HFFc6 (cell line): ENCODE measurements at places on chromosomes 5 and 9. TPM values are rescaled to one million over a fixed set of nuclear protein-coding genes. Genes with fewer than 3 reads are reported as not detected.
A peak's percentile ranks its signal among the peaks of the same experiment; 100 is the strongest.

TLR4 gene
- total RNA-seq = 2.6 to 17.6 TPM (median 17.5 TPM) in 3 replicates

CTNNA1 gene
- total RNA-seq = 264 to 298 TPM (median 294 TPM) in 3 replicates

DND1 gene
- total RNA-seq = 0.26 to 0.74 TPM (median 0.44 TPM) in 3 replicates

HMGXB3 gene
- 38.6 to 39.3 TPM (median 39.0 TPM) in 3 replicates for total RNA-seq

ASS1 gene
- total RNA-seq = 48.4 to 102 TPM (median 73.1 TPM) in 3 replicates

KCNV2 gene
- not detected in 3 replicates for total RNA-seq

DNA sequence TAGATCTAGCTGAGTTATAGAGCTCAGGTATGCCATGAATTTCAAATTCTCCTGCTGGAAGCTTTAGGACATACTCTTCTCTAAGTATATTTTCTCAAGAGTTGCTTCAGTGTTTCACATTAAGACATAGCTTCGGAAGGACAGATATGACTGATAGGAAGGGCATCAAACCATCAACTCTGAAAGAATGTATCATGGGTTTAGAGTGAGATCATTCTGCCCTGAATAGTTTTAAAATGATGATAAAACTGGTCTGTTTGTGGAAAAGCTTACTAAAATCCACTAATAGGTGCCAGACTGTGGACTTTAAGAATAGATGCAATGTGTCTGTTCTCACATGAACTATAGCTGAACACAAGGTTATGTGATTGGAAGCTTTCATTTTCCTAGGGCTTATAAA lies 8.4 kb downstream of the SPEF2 start:
- H3K27me3 ChIP-seq = no peaks in the 10 kb centered on the region
- peaks cover 15% of the 10 kb centered on the region for H3K4me1 ChIP-seq
- no peak overlapping the region for H3K4me3 ChIP-seq
- DNase-seq = peak; percentile 52
- H3K36me3 ChIP-seq = peaks cover 6% of the 10 kb centered on the region; the same call in 1 of the 2 replicates

DNA sequence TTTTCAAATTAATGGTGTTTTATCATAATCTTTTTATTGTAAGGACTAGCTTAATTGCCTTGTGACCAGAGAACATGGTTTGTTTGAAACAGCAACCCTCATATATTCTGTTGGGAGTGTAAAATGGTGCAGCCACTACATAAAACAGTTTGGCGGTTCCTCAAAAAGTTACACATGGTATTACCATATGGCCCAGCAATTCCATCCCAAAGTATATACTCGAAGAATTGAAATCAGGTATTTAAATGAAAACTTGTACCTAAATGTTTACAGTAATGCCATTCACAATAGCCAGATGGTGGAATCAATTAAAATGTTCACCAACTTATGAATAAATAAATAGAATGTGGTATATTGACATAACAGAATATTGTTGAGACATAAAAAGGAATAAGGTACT lies 14.8 kb upstream of the IL33 start:
- H3K27ac ChIP-seq = no peak overlapping the region
- H3K4me1 ChIP-seq = no peaks in the 10 kb centered on the region
- no peaks in the 10 kb centered on the region for H3K36me3 ChIP-seq
- H3K27me3 ChIP-seq = peaks cover 15% of the 10 kb centered on the region

DNA sequence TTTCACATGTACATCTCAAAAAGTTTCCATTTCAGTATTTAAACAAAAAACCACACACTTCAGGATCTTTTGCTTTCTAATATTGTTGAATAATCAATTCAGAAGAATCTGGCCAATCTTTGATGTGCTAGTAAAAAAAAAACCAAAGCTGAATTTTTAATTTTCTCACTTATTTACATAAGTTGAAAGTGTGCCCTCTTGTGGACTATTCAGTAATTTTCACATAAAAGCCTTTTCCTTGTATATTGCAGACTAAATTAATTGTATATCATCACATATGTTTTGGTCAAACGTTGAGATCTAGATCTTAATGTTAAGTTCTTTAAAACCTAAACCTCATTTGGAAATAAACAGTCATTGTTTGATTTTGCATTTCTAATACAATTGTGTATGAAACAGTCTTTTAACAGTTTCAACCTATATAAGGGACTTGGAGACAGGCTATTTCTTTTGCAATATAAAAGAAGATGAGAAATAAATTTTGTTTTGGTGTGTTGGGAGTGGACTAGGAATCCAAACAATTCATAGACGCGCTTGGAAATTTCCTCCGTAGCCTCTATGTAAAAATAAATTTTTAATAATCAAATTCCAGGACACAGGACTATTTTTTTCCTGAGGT lies 68.1 kb downstream of the NIPBL start:
- no peak overlapping the region for H3K4me3 ChIP-seq
- peaks cover under 1% of the 10 kb centered on the region; the same call in 1 of the 2 replicates for H3K36me3 ChIP-seq
- no peaks in the 10 kb centered on the region for H3K27me3 ChIP-seq
- peaks cover 78% of the 10 kb centered on the region for H3K4me1 ChIP-seq

GRCh38 chr5:116844015-116844414 lies 269.4 kb upstream of the SEMA6A start:
- no peak overlapping the region for H3K27ac ChIP-seq
- no peaks in the 10 kb centered on the region for H3K27me3 ChIP-seq
- DNase-seq = no peak
- no peaks in the 10 kb centered on the region for H3K4me1 ChIP-seq

DNA sequence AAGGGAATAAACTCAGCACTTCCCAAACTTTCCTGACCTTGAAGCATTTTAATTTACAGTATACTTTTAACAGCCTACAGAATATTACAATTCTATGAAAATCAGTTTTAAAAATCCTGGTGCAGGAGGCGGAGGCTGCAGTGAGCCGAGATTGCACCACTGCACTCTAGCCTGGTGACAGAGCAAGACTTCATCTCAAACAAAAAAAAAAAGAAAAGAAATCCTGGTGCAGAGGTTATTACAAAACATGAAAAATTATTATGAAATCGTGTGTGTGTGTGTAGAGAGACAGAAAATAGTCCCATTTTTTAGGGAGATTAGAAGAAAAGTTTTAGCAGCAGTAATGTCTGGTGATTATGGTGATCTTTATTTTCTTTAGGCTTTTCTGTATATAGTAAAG lies 26.9 kb downstream of the GOLPH3 start:
- H3K4me3 ChIP-seq = no peak overlapping the region
- DNase-seq = no peak
- no peaks in the 10 kb centered on the region for H3K27me3 ChIP-seq
- no peak overlapping the region for H3K27ac ChIP-seq
- peaks cover 66% of the 10 kb centered on the region for H3K4me1 ChIP-seq

DNA sequence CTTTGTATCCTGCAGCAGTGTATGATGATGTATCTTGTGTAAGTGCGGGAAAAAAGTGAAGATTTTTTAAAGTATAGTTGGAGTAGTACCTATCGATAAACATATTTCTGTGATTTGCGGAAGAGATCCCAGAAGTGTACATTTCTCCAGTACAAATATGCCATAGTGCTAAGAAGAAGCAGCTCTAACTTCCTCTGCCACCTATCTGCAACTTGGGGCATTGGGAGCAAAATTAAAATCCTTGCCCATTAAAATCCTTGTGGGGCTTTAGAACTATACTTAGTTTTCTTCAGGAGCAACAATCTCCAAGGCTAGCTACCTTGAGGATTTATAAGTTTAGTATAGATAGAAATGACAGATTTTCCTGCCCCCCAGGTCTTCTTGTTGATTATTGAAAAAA lies 123.7 kb downstream of the VCAN start:
- H3K36me3 ChIP-seq = no peaks in the 10 kb centered on the region
- DNase-seq = no peak
- H3K27ac ChIP-seq = no peak overlapping the region
- H3K27me3 ChIP-seq = peaks cover 12% of the 10 kb centered on the region
- H3K4me1 ChIP-seq = no peaks in the 10 kb centered on the region

DNA sequence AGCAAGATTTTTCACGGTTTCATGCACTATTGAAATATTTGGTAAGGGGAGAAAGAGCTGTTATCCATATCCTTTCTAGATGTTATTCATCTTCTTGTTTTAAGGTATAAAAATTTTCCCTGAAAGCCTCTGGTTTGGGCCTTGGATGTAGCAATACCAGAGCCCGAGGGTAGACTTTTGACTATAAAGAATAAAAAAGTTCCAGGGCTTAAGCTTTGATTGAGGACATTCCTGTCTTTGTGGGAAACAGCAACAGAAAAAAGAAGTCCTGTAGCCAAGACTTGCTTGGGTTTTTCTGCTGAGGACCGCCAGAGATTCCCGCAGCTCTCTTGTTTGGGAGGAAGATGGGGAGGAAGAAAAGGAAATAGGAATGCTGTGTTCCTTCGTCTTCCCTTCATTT lies 440.0 kb upstream of the WWC1 start:
- DNase-seq = no peak
- peaks cover 2% of the 10 kb centered on the region for H3K27me3 ChIP-seq
- no peak overlapping the region for H3K27ac ChIP-seq
- H3K4me1 ChIP-seq = peaks cover 30% of the 10 kb centered on the region

DNA sequence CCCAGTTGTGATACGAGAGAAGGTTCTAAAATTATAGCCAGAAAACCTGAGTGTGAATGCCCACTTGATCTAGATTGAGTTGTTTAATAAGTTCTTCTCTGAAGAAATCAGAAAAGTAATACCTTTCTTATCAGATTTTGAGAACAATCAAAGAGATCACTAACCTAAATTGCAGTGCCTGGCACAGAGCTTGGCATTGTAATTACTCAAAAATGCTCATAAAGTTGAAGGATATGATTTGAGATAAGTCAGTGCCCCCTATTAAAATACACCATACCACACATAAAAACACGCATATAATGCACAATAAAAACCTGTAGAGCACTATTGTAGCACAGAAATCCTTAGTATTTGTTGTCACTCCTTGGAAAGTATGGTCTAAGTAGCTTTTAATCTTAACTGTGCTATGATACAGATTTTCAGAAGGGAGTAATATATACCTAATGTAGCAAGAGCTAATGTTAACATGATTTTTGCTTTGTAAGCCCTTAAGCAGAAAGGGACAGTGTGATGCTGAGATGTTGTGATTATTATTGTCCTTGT lies 257.5 kb upstream of the CDH18 start:
- H3K27me3 ChIP-seq = no peaks in the 10 kb centered on the region
- no peak overlapping the region for H3K27ac ChIP-seq
- H3K4me3 ChIP-seq = no peak overlapping the region
- H3K36me3 ChIP-seq = no peaks in the 10 kb centered on the region
- no peak for DNase-seq
- no peaks in the 10 kb centered on the region for H3K4me1 ChIP-seq

DNA sequence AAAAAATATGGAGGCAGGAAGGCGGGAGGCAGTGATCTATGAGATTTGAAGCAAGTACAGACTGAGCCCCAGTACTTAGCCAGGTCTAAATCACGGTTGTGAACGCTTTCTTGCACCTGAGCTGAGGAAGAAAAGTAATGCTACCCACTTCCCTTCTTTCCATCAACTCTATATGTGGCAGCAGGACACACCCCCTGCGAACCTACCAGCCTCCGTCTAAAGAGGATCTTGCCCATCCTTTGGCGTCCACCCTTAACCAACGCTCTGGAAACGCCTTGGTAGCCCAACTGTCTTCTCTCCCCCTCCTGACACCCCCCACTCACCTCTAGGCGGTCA lies 545 bp downstream of the HMGCS1 start:
- DNase-seq = no peak
- H3K36me3 ChIP-seq = peaks cover 6% of the 10 kb centered on the region; the same call in 1 of the 2 replicates
- peak overlapping the region; percentile 91 for H3K27ac ChIP-seq

GRCh38 chr9:30628915-30629567 lies 1755.4 kb upstream of the ACO1 start:
- H3K4me3 ChIP-seq = no peak overlapping the region
- no peaks in the 10 kb centered on the region for H3K36me3 ChIP-seq
- H3K4me1 ChIP-seq = no peaks in the 10 kb centered on the region
- H3K27me3 ChIP-seq = no peaks in the 10 kb centered on the region
- H3K27ac ChIP-seq = no peak overlapping the region

DNA sequence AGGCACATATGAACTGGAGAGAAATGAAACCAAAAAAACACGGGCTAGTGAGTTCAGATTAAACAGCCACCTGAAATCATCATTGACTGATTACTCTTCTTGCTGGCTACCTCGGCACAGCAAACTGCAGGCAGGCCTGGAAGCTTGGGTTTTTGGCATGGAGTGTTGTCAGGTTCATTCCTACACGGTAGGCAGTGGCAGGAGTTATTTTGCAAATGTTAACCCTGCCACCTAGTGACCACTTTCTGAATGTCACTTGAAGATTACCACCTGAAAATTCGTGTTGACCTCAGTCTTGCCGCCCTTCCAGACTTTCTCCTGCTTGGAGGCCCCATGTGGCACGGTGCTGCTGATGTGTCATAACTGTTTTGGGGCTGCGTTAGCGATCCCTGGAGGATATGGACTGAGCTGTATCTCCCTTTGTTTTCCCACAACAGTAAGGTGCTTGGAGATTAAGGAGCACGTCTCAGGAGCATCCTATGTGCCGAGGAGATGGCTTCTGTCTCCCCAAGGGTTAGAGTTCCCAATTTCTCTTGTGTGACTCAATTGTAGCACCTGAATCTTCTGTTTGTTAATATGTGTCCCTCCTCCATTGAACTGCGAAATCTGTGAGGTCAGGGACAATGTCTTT lies 12.7 kb upstream of the CD180 start:
- H3K27ac ChIP-seq = no peak overlapping the region
- H3K4me1 ChIP-seq = peaks cover 64% of the 10 kb centered on the region
- peaks cover 4% of the 10 kb centered on the region; the same call in 1 of the 2 replicates for H3K27me3 ChIP-seq
- DNase-seq = peak; percentile 64

GRCh38 chr5:143118222-143118621 lies 285.3 kb downstream of the NR3C1 start:
- no peak for DNase-seq
- H3K36me3 ChIP-seq = no peaks in the 10 kb centered on the region
- no peaks in the 10 kb centered on the region for H3K4me1 ChIP-seq
- H3K4me3 ChIP-seq = no peak overlapping the region
- H3K27ac ChIP-seq = no peak overlapping the region

GRCh38 chr5:111699976-111700375 lies 57.0 kb downstream of the NREP start:
- H3K27ac ChIP-seq = no peak overlapping the region
- H3K4me1 ChIP-seq = peaks cover 25% of the 10 kb centered on the region
- no peaks in the 10 kb centered on the region; the same call in 1 of the 2 replicates for H3K27me3 ChIP-seq
- no peak for DNase-seq
- H3K4me3 ChIP-seq = no peak overlapping the region
- H3K36me3 ChIP-seq = no peaks in the 10 kb centered on the region

- no peak for DNase-seq
- H3K4me1 ChIP-seq = no peaks in the 10 kb centered on the region
- H3K27ac ChIP-seq = no peak overlapping the region
- H3K27me3 ChIP-seq = peaks cover 6% of the 10 kb centered on the region
- no peaks in the 10 kb centered on the region for H3K36me3 ChIP-seq
Measured at GRCh38 chr9:114433720-114434255, 46.0 kb upstream of the AKNA start.

GRCh38 chr5:171644536-171644935 lies 141.1 kb upstream of the SMIM23 start:
- DNase-seq = no peak
- H3K27ac ChIP-seq = no peak overlapping the region
- no peaks in the 10 kb centered on the region for H3K36me3 ChIP-seq
- peaks cover 26% of the 10 kb centered on the region for H3K27me3 ChIP-seq
- no peak overlapping the region for H3K4me3 ChIP-seq

- H3K27me3 ChIP-seq = no peaks in the 10 kb centered on the region; the same call in none of the 2 replicates
- no peaks in the 10 kb centered on the region for H3K4me1 ChIP-seq
- DNase-seq = no peak
- no peak overlapping the region for H3K4me3 ChIP-seq
- no peak overlapping the region for H3K27ac ChIP-seq
- no peaks in the 10 kb centered on the region for H3K36me3 ChIP-seq
Measured at GRCh38 chr5:157068785-157069184, 9.9 kb upstream of the HAVCR1 start.
